ENCODE measurements at places on chromosomes 4 and X. TPM values are rescaled to one million over a fixed set of nuclear protein-coding genes. Genes with fewer than 3 reads are reported as not detected.

DNA sequence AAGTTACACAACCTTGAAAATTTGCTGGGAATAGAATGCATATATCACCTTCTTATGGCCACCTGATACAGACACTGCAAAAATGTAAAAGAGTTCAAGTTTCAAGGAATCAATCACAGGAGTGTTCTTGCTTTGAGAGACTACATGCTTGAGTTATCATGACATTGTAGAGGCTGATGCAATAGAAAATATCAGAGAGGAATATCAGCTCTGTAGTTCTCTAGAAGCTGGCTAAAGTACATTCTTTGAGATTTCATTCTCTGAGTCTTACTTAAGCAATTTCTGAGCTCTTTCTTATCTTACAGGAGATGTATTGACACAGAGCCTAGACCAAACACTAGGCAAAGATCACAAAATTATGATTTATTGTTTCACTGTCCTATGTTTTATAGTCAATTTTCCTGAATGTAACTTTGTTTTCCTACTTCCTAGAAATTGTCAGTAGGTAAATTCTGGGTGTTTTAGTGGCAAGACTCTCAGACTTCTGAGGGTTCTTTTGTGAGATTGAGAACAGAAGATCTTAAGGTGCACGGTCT is 152.1 kb upstream of the HPGD start:
- H3K4me1 ChIP-seq: no peaks in the 10 kb centered on the region
- H3K4me3 ChIP-seq: no peak overlapping the region
- no peak overlapping the region for H3K27ac ChIP-seq
- no peak for DNase-seq

GRCh38 chr4:75745161-75745560 is 20.8 kb downstream of the USO1 start:
- H3K36me3 ChIP-seq: no peaks in the 10 kb centered on the region
- DNase-seq: no peak
- H3K27me3 ChIP-seq: no peaks in the 10 kb centered on the region
- no peak overlapping the region for H3K27ac ChIP-seq

DNA sequence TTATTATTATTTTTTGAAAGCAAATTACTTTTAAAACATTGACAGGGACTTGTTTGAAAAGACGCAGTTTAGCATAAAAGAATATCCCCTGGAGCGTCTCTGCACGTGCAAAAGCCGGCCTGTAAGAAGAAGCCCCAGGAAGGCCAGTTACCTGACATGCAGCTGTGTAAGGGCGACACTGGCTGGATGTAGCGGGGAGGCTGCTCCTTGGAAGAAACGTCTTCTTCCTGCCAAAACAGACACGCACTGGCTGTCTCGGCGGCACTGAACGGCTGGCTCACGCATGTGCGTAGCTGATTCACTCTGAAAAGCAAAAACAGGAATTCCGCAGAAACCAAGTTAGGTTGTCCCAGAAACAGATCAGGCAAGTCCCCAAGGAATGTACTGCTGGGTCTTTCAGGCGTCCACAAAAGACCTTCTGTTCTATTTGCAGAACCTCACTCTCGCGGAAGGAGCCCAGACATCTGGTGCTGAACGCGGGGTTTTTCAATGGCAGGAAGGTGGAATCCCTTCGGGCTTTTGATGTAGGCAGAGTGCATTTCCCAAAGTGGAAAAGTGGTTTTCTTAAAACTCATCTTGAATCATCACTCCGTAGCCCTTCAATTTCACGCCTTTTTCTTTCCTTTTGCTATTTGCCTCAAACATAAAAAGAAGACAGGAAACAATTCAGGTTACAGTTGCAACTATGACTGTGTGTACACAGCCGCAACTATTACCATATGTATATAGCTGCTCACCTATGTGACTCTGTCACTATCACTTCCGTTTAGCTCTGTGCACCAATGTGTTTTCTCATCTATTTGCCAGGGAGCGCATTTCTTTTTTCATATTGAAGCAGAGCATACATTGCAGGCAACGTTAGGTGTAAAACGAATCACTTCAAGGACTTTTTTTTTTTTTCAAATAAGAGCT is 38.1 kb upstream of the ARSH start:
- no peaks in the 10 kb centered on the region for H3K36me3 ChIP-seq
- DNase-seq: no peak
- H3K4me1 ChIP-seq: no peaks in the 10 kb centered on the region
- no peaks in the 10 kb centered on the region for H3K27me3 ChIP-seq

DNA sequence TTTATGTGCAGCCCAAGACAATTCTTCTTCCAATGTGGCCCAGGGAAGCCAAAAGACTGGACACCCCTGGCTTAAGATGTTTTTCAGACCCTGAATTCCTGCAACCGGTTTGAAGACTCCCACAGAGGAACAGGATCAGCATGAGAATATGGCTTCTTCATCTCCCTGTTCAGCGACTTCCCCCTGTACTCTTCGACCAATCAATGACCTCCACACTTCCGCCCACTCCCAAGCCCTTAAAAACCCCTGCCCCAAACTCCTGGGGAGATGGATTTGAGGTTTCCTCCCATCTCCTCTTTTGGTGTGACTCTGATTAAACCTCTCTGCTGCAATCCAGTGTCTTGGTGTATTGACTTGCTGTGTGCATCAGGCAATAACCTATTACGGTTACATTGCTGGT is 344.4 kb downstream of the NR3C2 start:
- DNase-seq: no peak
- H3K27ac ChIP-seq: no peak overlapping the region
- H3K4me1 ChIP-seq: no peaks in the 10 kb centered on the region
- no peaks in the 10 kb centered on the region for H3K27me3 ChIP-seq
- H3K36me3 ChIP-seq: no peaks in the 10 kb centered on the region

DNA sequence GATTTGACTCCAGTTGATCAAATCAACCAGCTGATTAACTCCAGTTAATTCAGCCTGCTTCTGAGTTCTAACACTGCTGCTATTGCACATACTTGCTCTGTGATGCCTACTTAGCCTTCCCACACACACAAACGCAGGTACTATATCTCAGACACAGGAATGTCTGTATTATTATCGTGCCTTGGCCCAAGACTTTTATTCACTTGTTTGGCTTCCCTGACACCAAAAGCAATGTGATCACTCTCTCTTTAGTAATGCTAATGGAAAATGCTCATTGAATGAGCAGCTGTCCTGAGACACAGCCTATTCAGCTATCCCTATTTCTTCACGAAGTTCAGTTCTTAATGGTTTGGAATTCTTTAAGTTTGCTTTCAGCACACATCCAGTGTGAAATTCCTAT is 356.4 kb upstream of the CXorf51A start:
- H3K27me3 ChIP-seq: no peaks in the 10 kb centered on the region
- H3K27ac ChIP-seq: no peak overlapping the region
- DNase-seq: no peak
- no peak overlapping the region for H3K4me3 ChIP-seq
- H3K4me1 ChIP-seq: no peaks in the 10 kb centered on the region

- peak; percentile 12 for DNase-seq
- no peaks in the 10 kb centered on the region for H3K27me3 ChIP-seq
- no peak overlapping the region for H3K27ac ChIP-seq
- H3K36me3 ChIP-seq: no peaks in the 10 kb centered on the region
- H3K4me3 ChIP-seq: no peak overlapping the region
Observed at GRCh38 chr4:53804719-53805118, 213.4 kb upstream of the LNX1 start.

- no peaks in the 10 kb centered on the region for H3K4me1 ChIP-seq
- H3K4me3 ChIP-seq: no peak overlapping the region
- H3K27ac ChIP-seq: no peak overlapping the region
- peak; percentile 3 for DNase-seq
- no peaks in the 10 kb centered on the region for H3K27me3 ChIP-seq
Observed at GRCh38 chr4:31234494-31234893, 514.3 kb downstream of the PCDH7 start.

DNA sequence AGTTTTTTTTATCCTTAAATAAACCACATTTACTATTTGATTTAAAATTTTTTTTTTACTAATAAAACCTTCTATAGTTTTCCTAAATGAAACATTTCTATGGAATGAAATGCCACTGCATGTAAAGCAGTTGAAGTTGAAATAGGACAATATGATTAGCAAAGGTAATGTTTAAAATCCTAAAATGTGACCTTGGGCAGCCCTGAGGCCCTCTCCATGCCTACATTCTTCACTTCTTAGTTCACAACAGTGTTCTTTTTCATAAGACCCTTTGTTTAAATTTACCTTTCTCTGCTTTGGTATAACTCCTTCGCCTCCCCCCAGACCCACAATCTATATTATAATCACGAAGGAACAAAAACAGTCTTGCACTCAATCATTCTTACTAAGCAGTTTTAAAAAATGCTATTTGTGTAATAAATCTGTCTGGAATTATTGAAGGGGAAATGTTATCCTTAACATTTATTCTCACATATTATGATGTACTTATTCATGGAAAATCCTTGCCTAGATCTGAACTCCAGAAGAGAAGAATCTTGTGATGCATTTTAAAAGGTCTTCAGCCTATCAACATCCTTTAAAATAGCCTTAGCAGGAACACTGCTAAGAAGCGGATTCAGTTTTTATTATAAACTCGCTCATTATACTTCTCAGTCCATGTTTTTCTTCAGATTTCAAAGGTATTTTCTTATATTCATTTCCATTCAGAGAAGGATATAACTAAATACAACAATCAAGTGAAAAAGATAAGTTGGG is 124.6 kb upstream of the NAP1L5 start:
- no peak overlapping the region for H3K4me3 ChIP-seq
- no peak overlapping the region for H3K27ac ChIP-seq
- peaks cover 5% of the 10 kb centered on the region for H3K4me1 ChIP-seq
- DNase-seq: no peak

GRCh38 chr4:99790796-99791617 is 25.6 kb upstream of the DAPP1 start:
- H3K4me1 ChIP-seq: no peaks in the 10 kb centered on the region
- H3K27ac ChIP-seq: no peak overlapping the region
- no peak for DNase-seq
- no peaks in the 10 kb centered on the region for H3K27me3 ChIP-seq

GRCh38 chr4:47187608-47188007 is 156.2 kb downstream of the GABRB1 start:
- no peaks in the 10 kb centered on the region for H3K27me3 ChIP-seq
- H3K36me3 ChIP-seq: no peaks in the 10 kb centered on the region
- no peak overlapping the region for H3K4me3 ChIP-seq

DNA sequence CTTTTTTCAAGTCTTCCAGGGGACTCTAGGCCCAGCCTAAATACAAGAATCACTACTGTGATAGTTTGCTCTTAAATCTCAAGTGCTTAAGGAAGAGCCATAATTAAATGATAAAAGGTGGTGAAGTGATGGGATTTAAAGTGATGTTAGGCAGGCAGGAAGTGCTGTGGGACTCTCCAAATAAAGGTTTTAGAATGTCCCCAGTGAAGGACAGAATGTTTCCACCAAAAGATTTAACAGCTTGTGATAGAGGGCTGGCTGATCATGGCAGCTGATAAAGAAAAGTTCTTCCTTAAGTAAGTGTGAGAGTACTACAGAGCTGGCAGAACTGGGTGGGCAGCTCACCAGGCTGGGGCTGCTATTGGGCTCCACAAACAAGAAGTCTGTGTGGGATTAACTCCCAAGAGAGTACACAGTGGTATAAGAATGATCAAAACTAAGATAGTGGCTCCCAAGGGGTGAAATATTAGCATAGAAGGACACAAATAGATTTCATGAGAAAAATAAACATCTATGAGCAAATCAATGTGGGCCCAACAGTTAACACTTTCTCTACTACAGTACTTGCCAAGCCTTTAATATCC is 637.2 kb upstream of the CPEB2 start:
- no peaks in the 10 kb centered on the region for H3K27me3 ChIP-seq
- H3K27ac ChIP-seq: no peak overlapping the region
- H3K4me3 ChIP-seq: no peak overlapping the region
- no peak for DNase-seq

DNA sequence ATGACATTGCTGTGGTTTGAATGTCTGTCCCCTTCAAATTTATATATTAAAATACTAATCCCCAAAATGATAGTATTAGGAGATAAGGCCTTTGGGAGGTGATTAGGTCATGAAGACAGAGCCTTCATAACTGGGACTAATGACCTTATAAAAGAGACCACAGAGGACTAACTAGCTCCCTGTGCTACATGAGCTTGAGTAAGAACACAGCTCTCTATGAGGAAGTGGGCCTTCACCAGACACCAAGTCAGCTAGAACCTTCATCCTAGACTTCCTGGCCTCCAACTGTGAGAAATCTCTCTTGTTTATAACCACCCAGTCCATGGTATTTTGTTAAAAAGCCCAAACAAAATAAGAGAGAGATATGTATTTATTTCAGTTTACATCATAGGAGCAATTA is 242.2 kb upstream of the CTSO start:
- no peaks in the 10 kb centered on the region for H3K27me3 ChIP-seq
- peak; percentile 51 for DNase-seq
- peaks cover 11% of the 10 kb centered on the region for H3K4me1 ChIP-seq
- H3K4me3 ChIP-seq: no peak overlapping the region
- H3K27ac ChIP-seq: no peak overlapping the region

DNA sequence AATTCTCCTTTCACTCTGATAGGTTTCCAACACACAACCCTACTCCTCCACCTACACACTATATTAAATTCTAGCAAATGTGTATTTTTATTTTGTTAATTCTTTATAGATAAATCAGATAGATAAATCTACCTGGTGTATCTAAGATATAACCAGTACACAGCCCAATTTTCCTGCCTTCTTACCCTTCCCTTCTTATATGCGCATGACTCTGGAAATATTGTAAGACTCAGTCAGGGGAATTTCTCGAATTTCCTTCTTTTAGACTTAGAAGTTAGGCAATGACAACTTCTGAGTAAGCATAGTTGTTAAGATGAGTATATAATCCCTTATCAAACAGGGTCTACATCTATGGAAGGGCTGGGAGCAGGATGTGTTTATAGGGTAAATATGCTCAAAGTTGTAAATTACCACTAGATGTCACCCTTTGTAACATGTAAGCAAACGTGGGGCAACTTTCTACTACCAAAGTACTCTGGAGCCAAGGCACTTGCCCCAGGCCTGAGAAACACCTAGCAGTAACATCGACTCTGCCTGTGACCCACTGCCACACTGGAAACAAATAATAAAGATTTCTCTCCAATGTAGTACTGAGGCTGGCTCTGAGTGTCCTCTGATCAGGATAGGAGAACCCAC is 444.7 kb downstream of the IQCM start:
- H3K27me3 ChIP-seq: no peaks in the 10 kb centered on the region
- no peaks in the 10 kb centered on the region for H3K36me3 ChIP-seq
- H3K4me1 ChIP-seq: no peaks in the 10 kb centered on the region
- H3K27ac ChIP-seq: no peak overlapping the region
- H3K4me3 ChIP-seq: no peak overlapping the region

DNA sequence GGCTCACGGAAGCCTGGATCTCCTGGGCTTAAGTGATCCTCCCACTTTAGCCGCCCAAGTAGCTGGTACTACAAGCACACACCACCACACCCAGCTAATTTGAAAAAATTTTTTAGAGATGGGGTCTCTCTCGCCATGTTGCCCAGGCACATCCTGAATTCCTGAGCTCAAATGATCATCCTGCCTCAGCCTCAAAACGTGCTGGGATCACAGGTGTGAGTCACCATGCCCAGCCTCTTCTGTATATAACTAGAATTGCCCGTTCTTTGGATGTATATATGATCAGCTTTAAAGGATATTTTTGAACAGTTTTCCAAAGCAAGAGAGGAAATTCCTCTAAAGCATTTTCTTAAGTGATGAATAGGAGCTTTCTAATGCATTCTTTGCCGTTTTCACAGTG is 22.7 kb downstream of the ZFP42 start:
- H3K4me1 ChIP-seq: no peaks in the 10 kb centered on the region
- no peak overlapping the region for H3K27ac ChIP-seq
- H3K36me3 ChIP-seq: no peaks in the 10 kb centered on the region
- H3K4me3 ChIP-seq: no peak overlapping the region
- H3K27me3 ChIP-seq: no peaks in the 10 kb centered on the region

The SSX3 gene
- total RNA-seq: not detected

The SSX4 gene
- not detected for total RNA-seq

The TNIP3 gene
- 0.56 TPM for total RNA-seq

The ANXA10 gene
- total RNA-seq: not detected

The SHROOM2 gene
- 0.27 TPM for total RNA-seq
